ENCODE measurements at places on chromosomes 7 and 10.

- H3K36me3 ChIP-seq = no peaks in the 10 kb centered on the region
- H3K27me3 ChIP-seq = no peaks in the 10 kb centered on the region
- no peak overlapping the region for H3K4me3 ChIP-seq
- DNase-seq = no peak
- no peak overlapping the region for H3K27ac ChIP-seq
Observed at GRCh38 chr10:6348096-6348874, 145.6 kb downstream of the PFKFB3 start.

- peaks cover 4% of the 10 kb centered on the region for H3K27me3 ChIP-seq
- DNase-seq = no peak
- no peaks in the 10 kb centered on the region for H3K36me3 ChIP-seq
- no peak overlapping the region for H3K27ac ChIP-seq
Observed at GRCh38 chr10:133608855-133609254, 17.7 kb downstream of the FRG2B start.

DNA sequence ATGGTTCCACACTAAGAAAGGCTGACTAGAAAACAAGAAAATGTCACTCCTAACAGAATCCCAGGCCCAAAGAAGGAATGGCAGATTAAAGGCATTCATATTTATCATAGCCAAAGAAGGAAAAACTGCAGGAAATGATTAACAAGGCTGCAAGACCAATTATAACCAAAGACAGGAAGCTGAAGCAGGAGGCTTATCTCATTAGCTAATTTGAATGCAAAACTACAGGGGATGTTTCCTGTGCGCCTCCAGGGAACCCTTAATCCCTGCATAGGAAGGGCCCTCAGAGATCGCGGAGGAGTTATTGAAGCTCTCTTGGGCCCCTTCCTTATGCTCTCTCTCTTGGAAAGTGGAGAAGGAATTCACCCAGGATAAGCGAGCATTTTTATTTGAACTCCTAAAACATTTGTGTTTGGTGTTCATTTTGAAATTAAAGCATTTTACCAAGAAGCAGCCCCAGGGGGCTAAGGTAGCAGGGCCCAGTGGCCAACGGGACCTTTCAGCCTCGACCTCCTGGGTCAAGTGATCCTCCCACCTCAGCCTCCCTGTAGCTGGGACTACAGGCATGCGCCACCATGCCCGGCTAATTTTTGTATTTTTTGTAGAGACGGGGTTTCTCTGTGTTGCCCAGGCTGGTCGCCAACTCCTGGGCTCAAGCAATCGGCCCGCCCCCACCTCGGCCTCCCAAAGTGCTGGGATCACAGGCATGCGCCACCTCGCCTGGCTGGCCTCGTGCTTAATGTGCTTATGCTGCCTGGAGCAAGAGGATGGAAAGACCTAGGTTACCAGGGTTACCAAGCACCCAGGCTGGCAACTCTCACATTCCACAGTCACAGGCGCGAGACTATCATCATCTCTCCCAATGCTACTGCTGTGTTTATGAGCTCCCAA, 24.1 kb upstream of the PROSER2 start:
- peaks cover 2% of the 10 kb centered on the region for H3K27me3 ChIP-seq
- H3K4me1 ChIP-seq = peaks cover 51% of the 10 kb centered on the region
- no peak for DNase-seq
- H3K27ac ChIP-seq = no peak overlapping the region
- H3K4me3 ChIP-seq = no peak overlapping the region

GRCh38 chr10:43217563-43218205, 49.2 kb downstream of the RASGEF1A start:
- no peaks in the 10 kb centered on the region for H3K36me3 ChIP-seq
- no peak overlapping the region for H3K4me3 ChIP-seq
- no peaks in the 10 kb centered on the region for H3K4me1 ChIP-seq
- DNase-seq = no peak
- H3K27me3 ChIP-seq = peaks cover 8% of the 10 kb centered on the region
- no peak overlapping the region for H3K27ac ChIP-seq

DNA sequence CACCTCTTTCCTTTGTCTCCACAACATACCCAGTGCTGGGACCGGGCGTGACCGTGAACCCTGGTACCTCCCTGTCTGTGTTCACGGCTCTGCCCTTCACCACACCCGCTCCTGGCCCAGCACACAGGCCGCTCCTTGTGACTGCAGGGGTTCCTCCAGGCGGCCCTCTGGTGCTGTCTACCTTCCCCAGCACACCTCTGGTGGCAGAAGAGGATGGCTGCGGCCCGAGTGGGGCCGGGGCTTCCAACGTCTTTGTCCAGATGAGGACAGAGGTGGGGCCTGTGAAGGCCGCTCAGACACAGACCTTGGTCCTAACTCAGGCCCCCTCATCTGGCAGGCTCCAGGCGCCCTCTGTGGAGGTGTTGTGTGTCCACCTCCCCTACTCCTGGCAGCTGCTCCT, 55.4 kb upstream of the SGMS1 start:
- no peak overlapping the region for H3K4me3 ChIP-seq
- no peaks in the 10 kb centered on the region for H3K4me1 ChIP-seq
- H3K27me3 ChIP-seq = no peaks in the 10 kb centered on the region
- H3K27ac ChIP-seq = no peak overlapping the region

GRCh38 chr7:46257761-46258448, 336.8 kb upstream of the IGFBP3 start:
- no peaks in the 10 kb centered on the region for H3K4me1 ChIP-seq
- no peak overlapping the region for H3K4me3 ChIP-seq
- no peaks in the 10 kb centered on the region for H3K36me3 ChIP-seq
- H3K27ac ChIP-seq = no peak overlapping the region
- no peak for DNase-seq
- H3K27me3 ChIP-seq = no peaks in the 10 kb centered on the region

DNA sequence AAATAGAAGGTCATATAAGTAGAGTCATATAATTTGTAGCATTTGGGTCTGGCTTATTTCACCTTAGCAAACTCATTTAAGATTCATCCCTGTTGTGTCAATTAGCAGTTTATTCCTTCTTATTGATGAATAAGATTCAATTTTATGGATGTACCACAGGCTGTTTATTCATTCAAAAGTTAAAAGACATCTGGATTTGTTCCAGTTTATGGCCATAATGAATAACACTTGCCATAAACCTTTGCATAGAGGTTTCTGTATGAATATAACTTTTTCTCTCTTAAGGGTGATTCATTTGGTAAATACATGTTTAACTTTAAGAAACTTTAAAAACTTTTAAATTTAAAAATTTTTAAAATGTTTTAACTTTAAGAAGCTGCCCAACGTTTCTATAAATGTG, 66.4 kb downstream of the CPED1 start:
- H3K4me1 ChIP-seq = no peaks in the 10 kb centered on the region
- DNase-seq = no peak
- H3K4me3 ChIP-seq = no peak overlapping the region
- H3K27ac ChIP-seq = no peak overlapping the region
- H3K27me3 ChIP-seq = no peaks in the 10 kb centered on the region

DNA sequence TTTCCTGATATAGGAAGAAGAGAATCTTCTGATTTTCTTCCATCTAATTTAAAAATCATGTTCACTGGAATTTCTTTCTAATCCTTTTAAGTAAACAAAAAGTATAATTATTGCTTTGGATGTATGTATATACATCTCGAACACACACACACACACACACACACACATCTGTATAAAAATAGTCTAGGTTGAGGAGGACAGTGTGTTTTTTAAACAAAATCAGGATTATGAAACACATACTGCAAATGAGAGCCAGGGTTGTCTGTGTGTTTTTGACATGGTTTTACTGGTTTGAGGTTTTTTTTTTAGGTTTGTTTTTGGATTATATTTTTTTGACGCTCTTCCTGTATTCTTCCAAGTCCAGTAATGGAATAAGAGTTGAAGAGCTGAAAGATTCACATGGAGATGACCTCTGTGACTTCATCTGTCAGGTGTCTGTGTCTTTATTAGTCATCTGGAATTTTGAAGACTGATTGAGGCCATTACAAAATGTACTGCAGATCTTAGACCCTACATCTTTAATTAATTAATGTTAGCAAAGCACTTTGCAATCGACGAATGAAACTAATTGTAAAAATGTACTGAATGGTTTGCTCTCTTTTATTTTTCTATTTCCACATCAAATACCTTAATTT, 237.1 kb downstream of the SUGCT start:
- H3K27me3 ChIP-seq = no peaks in the 10 kb centered on the region
- no peaks in the 10 kb centered on the region for H3K36me3 ChIP-seq
- DNase-seq = no peak
- no peak overlapping the region for H3K27ac ChIP-seq
- no peak overlapping the region for H3K4me3 ChIP-seq

DNA sequence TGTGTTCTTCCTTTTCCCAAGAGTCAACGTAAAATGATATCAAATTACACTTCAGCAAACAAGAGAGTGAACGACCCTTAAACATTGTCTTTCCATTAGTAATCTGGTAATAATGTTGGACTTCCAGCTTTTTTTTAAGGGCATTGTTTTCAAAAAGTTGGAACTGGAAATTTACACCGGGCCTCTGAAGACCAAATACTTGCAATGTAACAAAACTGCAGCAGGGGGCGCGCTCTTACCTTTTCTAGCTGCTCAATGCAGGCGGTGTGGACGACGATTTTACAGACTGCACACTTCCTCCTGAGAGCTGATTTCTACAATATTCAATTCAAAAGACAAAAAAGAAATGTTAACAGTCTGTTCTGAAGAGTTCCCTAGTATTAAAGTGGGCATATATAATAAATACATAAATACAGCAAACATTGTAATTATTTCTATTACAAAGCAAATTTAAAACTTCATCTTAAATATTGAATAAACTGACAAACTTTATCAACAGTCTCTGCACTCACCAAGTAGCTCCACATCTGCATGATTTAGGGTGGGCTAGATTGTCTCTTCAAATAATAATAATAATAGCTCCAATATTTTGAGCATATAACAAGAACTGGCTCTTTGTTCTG, 190.4 kb downstream of the DGKI start:
- H3K36me3 ChIP-seq = no peaks in the 10 kb centered on the region
- peak; percentile 59 for DNase-seq
- H3K4me3 ChIP-seq = no peak overlapping the region
- H3K4me1 ChIP-seq = no peaks in the 10 kb centered on the region
- peaks cover 18% of the 10 kb centered on the region for H3K27me3 ChIP-seq
- H3K27ac ChIP-seq = no peak overlapping the region

DNA sequence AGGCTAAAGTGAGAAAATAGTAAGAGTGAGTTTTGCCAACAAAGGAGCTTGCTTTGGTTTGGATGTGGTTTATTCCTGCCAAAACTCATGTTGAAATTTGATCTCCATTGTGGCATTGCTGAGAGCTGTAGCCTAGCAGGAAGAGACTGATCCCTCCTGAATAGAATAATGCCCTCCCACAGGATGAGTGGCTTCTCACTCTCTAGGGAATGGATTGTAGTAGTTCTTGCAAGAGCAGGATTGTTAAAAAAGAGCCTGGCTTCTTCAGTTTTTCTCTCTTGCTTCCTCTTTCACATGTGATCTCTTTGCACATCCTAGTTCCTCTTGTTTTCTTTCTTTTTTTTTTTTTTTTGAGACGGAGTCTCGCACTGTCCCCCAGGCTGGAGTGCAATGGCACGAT, 34.4 kb downstream of the ASAH2 start:
- H3K4me1 ChIP-seq = peaks cover 47% of the 10 kb centered on the region
- H3K27ac ChIP-seq = peak overlapping the region; percentile 54
- H3K27me3 ChIP-seq = no peaks in the 10 kb centered on the region
- DNase-seq = peak; percentile 46
- H3K36me3 ChIP-seq = no peaks in the 10 kb centered on the region
- H3K4me3 ChIP-seq = no peak overlapping the region

DNA sequence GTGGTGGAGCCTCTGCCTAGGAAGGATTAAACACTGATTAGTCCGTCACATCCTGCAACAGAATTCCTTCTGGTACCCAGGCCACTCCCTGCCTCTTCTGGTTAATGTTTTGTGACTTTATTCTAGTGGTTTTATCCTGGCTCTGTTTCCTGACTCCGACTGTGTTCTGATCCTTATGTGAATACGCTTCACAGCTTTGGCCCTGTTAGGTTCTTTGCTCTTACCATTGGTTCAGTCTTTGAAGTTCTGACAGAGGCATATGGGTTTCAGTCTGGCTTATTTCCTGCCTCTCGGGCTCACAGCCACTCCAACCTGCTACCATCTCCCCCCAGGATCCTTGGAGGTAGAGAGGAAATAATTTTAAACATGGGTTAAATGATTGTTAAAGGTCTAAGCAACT, 23.2 kb upstream of the FGL2 start:
- H3K36me3 ChIP-seq = no peaks in the 10 kb centered on the region
- H3K27ac ChIP-seq = no peak overlapping the region
- H3K4me1 ChIP-seq = peaks cover 12% of the 10 kb centered on the region
- no peak for DNase-seq

DNA sequence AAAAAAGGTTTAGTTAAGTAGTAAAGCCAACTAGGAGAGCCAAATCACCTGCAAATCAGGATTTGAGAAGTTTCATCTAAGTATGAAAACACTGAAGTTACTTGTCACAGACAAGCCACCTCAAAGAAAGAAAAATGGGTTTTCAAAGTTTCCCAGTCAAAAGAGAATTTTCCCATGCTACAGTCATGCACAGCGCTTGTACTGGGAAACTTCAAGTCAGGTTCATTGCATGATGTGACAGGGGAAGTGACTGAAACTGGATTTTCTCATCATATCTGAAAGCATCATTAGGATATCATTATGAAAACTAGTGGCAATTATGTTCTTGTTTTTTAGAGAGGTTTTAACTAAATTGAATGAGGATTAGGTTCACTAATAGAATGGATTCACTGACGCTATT, 167.0 kb downstream of the SGMS1 start:
- no peaks in the 10 kb centered on the region for H3K27me3 ChIP-seq
- H3K4me1 ChIP-seq = no peaks in the 10 kb centered on the region
- no peak for DNase-seq

- H3K27me3 ChIP-seq = no peaks in the 10 kb centered on the region
- no peak overlapping the region for H3K4me3 ChIP-seq
Observed at GRCh38 chr7:37069336-37069735, 345.0 kb upstream of the AOAH start.

- peaks cover 43% of the 10 kb centered on the region for H3K4me1 ChIP-seq
- 0 out of 2 replicates have a peak, but pooled peaks cover 2% of the 10 kb centered on the region for H3K36me3 ChIP-seq
- H3K4me3 ChIP-seq = peak within 1 kb of the TSS; percentile 94
- DNase-seq = peak; percentile 46
- no peaks in the 10 kb centered on the region for H3K27me3 ChIP-seq
Observed at GRCh38 chr10:26697163-26697921, at the start of gene PDSS1. Gene PDSS1, plus strand, starts transcription at chr10:26697701. Its CDS starts 11 bp downstream, at chr10:26697712.

DNA sequence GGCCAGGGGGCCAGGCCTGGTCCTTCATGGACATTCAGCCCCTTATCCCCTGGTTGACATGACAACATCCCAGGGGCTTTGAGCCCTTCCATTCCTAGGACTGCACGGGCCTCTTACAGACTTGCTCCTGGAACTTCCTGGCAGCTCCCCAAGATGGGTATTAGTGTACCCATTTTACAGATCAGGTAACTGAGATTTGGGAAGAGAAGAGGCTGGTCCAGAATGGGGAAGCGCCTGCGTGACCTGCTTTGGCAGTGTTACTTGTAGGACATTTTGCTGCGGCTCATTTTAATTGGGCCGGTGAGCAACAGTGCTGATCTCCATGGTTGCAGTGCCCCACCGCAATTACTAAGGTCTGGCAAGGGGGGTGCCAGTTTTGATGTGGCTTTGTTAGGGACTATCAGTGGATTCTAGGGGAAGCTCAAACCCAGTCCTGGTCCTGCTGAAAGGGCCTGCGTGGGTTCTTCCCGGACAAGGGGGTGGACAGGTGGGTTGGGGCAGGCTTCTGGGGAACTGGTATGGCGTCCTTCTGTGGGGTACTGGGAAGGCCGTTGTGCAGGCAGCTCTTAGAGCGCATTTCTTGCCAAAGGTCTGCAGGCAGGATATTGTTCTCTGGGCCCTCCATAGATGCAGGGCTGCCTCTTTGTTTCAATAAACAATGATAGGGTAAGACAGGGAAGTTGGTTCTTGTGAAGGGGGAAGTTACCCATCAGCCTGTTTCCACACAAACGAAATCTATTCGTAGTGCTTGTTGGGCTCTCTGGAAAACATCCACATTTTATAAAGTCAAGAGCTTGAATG, 137.6 kb downstream of the RGS10 start:
- H3K27ac ChIP-seq = no peak overlapping the region
- peaks cover 32% of the 10 kb centered on the region for H3K4me1 ChIP-seq
- no peak overlapping the region for H3K4me3 ChIP-seq
- no peak for DNase-seq
